ENCODE measurements at places on chromosomes 7 and 10.

DNA sequence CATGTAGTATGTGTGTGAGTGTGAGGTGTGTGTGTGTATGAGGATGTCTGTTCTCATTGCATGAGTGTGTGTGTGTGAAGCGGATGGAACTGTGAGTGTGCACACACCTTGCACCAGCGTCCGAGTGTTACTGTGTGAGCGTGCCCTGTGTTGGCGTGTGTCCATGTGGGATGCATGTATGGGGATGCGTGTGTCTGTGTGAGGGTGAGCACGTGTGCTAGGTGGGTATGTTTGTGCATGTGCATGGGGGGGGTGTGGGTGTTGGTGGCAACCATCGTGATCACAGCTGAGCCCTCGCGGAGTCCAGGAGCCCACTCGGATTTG, 6.4 kb downstream of the KNDC1 start:
- DNase-seq = no peak

DNA sequence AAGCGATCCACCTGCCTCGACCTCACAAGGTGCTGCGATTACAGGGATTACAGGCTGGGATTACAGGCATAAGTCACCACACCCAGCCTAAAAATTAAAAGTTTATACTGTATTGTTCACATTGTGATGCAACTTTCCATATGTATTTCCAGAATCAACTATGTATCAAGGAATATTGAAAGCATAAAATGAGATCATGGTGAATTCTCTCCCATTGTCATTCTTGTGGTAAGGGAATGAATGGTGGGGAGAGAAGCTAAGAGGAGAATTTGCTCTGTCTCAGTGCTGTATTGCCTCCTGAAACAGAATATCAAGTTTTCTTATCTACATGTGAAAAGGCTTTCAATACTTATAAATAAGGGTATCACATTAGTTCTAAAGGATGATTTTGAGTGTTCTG, 81.7 kb downstream of the CD36 start:
- DNase-seq = no peak

DNA sequence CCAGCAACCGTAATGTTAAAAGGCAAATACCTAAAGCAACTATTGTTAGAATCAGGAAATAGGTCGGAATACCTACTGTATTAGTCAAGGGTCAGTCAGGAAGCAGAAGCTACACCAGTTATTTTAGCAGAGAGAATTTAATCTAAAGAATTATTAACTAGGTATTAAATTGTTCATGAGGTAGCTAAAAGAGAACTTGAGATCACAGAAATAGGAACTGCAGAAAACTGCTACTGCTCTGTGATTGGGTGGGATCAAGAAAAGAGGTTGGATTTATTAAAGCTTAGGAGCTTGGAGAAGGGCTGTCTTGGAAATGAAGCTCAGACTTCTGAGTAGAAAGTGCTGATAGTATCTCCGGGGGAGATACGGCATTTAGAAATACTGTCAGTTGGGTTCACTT, 20.0 kb upstream of the ZNF438 start:
- no peak for DNase-seq

DNA sequence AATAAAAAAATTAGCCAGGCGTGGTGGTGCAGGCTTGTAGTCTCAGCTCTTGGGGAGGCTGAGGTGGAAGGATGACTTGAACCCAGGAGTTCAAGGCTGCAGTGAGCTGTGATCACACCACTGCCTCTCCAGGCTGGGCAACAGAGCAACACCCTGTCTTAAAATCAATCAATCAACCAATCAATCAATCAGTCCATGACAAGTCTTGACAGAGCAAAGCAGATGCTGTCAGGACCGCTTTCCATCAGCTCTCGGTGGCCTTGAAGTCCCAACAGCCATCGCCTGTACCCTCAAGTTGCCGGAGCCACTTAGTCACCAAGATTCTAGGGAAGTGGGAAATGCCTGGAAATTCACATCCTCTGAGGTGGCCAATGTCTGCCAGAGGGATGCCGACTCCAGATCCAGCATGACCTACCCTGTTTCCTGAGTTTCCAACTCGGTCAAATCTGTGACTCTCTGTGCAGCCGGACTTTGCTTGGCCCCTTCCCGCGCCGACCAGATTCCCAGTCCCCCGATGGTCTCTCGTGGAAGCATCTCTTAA, 871 bp upstream of the CCL24 start:
- no peak for DNase-seq

DNA sequence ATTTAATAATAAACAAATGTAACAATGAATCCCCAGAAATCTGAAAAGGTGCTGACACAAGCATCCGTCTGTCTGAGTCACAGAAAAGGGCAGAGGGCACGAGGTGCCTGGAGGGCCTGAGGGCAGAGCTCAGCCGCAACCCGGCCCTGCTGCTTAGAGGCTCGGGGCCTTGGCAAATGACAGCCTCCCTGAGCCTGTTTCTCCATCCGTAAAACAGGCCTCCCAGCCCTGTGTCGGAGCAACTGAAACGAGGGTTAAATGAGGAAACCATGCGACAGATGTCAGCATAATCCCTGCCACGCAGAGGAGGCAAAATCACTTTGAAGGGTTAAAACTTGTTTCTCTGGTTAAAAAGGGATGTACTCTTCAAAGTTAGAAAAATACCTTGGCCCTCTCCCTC, 24.9 kb downstream of the NUDT1 start:
- no peak for DNase-seq

GRCh38 chr10:59593768-59594167, 115.9 kb downstream of the SLC16A9 start:
- DNase-seq = no peak

GRCh38 chr7:26385240-26385639, 93.6 kb downstream of the SNX10 start:
- no peak for DNase-seq

GRCh38 chr10:124727361-124727960, 16.7 kb downstream of the FAM53B start:
- no peak for DNase-seq

GRCh38 chr10:105017116-105017515, 376.0 kb downstream of the SORCS3 start:
- no peak for DNase-seq

DNA sequence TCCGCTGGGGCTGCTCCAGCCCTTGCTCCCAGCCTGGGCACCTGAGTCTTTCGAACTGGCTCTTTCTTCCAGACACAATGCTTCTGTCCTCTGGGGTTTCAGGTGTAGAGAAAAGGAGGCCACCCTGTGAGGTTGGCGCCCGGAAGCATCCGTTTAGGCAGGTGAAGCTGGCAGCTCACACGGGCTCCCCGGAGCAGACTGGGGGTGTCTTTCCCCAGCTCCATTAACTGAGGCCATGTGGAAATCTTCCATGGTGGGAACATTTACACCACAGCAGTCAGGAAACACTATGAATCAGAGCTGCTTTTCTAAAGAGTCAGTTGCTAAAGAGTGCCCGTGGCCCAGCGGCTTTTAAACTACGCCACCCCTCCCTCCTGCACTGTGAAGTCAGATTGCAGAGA, 29.2 kb downstream of the PRKAG2 start:
- DNase-seq = no peak

All from NCI-H748 treated with DMSO at 0.1 percent for 48 hours (cell line).